ENCODE measurements at places on chromosomes 6 and 20.

GRCh38 chr20:57048027-57048869 lies 218.2 kb downstream of the BMP7 start:
- DNase-seq, result peak; percentile 66

DNA sequence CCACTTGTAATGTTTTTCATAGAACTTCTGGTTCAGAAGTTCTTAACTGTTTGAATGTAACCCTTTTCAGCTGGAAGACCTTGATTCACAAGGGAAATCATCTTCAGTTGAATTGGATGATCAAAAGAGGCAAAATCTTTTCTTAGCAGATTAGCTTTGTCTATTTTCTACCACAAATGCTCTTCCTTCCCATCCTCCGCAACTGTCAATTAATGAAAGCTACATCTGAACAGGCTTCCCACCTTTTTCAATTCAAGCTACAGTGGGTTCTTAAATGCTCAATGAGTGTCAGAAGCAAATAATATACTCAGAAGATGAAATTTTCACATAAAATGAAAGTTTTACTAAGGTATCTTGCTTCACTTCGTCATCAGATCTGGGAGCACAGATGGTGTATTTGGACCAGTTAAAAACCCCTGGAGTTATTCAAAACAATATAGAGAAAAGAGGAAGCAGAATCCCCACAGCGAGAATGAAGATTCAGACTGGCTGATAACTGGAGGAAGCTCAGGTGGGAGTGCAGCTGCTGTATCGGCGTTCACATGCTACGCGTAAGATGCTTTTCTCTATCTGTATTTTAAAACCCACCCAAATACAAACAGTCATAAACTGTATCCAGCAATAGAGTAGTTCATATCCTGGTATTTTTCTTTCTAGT lies 19.4 kb downstream of the QRSL1 start:
- DNase-seq, result no peak

- no peak for DNase-seq
Observed at GRCh38 chr6:68724060-68724459, 89.0 kb downstream of the ADGRB3 start.

DNA sequence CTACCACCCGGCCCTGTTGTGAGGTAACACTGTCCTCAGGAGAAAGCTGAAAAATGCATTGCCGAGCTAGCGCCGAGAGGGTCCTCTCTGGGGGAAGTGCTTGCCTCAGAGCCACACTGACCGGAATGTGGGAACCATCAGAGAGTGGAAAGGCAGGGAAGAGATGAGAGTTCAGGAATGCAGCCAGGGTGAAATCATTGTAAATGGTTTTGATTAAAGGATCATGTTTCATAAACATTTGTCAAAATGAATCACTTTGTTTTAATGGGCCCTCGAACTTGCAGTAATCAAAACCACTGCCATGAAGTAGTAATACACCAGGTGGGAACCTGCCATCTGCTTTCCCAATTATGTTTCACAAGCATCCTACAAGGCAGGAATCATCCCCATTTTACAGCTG lies 16.9 kb upstream of the IL17F start:
- no peak for DNase-seq

- peak; percentile 56 for DNase-seq
Observed at GRCh38 chr6:40894962-40895799, 143.8 kb downstream of the UNC5CL start.

- DNase-seq, result peak; percentile 36
Observed at GRCh38 chr6:36067374-36068011, 39.9 kb downstream of the MAPK14 start.

GRCh38 chr20:37158248-37158647 lies 20.9 kb upstream of the RPN2 start:
- DNase-seq, result no peak

GRCh38 chr6:129498950-129499842 lies 210.8 kb downstream of the ARHGAP18 start:
- DNase-seq, result peak; percentile 34

GRCh38 chr6:107271208-107271790 lies 156.0 kb upstream of the BEND3 start:
- no peak for DNase-seq

- no peak for DNase-seq
Observed at GRCh38 chr6:135722679-135723078, 128.8 kb upstream of the PDE7B start.

- DNase-seq, result no peak
Observed at GRCh38 chr6:148413321-148414091, 70.9 kb downstream of the SASH1 start.

DNA sequence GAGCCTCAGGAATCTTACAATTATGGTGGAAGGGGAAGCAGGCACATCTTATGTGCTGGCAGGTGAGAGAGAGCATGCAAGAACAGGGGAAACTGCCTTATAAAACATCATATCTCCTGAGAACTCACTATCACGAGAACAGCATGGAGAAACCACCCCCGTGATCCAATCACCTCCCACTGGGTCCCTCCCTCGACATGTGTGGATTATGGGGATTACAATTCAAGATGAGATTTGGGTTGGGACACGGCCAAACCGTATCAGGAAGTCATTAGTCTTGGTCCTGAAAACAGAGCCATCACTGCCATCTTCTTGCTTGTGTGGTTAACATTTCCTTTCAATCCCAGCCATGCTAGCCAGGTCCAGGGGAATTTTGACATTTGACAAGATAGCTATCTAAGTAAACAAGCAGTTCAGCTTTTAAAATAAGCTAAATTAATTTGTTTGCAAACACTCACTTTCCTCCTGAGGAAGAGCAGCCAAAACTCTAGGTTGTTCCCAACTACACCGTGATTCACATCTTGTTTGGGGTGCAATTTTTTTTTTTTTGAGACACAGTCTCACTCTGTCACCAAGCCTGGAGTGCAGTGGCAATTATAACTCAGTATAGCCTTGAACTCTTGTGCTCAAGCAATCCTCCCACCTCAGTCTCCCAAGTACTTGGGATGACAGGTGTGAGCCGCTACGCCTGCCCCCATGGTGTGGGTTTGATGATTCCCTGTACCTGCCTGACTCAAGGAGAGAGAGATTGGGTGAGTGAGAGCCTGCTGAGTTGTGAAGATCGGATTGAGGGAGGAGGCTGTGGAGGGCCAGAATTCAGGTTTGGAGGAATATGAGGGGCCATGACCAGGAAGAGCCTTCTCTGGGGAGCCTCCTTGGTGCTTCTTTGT lies 13.0 kb upstream of the PPP1R14C start:
- no peak for DNase-seq

DNA sequence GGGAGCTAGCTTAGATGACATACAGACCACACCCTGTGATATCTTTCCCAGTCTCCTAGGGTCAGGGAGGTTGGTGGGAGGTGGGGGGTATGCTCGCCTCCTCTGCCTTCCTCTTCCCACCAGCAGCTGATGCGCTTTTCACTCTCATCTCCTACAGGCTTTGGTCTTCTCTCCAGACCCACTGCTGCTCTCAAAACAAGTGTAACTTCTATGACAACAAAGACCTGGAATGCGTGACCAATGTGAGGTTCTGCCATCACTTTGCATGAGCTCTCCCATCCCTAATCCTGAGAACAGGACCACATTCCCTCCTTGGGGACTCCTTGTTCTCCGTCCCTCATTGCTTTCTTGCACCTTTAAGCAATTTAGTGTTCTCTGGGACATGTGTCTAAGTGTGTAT lies 2.7 kb downstream of the CTSA start:
- DNase-seq, result no peak

- DNase-seq, result no peak
Observed at GRCh38 chr20:49380337-49380780, 102.1 kb downstream of the KCNB1 start.

DNA sequence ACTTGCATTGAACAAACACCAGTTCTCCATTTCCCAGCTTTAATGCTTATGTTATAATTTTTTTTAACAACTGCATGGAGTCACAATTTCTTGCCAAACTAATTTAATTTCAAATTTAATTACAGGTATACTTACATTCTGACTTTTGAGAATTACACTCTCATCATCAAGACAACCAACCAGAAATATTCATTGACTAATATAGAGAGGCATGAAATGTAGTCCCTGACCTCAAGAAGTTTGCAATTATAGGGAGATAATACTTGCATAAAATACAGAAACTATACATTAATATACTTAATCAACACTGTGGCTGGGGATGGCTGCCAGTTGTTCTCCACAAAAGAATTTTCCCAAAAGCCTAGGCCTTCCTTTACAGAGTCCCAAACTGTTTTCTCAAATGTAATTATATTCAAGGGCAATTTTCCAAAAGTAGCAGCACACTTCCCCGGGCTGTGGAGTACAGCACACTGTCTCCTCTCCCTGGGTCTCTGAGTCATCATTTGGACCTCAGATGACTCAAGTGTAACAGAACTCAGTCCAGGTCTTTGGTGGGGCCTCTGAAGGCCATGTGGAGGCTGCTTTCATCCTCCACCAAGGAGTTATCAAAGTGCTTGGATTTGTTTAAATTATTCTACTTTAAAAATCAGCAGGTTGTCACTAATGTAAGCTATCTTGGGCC lies 114.1 kb downstream of the KIF16B start:
- DNase-seq, result peak; percentile 11

GRCh38 chr6:12873691-12874090 lies 157.1 kb downstream of the PHACTR1 start:
- no peak for DNase-seq

- no peak for DNase-seq
Observed at GRCh38 chr20:48066246-48066645, 281.0 kb upstream of the SULF2 start.

Measured in K562 (cell line).